ENCODE measurements at places on chromosomes 3 and 15.

- no peak for DNase-seq
These were observed 605.8 kb upstream of the DPPA4 start for GRCh38 chr3:109943181-109943580.

- DNase-seq: no peak
These were observed 55.4 kb downstream of the ZNF148 start for GRCh38 chr3:125319765-125320164.

DNA sequence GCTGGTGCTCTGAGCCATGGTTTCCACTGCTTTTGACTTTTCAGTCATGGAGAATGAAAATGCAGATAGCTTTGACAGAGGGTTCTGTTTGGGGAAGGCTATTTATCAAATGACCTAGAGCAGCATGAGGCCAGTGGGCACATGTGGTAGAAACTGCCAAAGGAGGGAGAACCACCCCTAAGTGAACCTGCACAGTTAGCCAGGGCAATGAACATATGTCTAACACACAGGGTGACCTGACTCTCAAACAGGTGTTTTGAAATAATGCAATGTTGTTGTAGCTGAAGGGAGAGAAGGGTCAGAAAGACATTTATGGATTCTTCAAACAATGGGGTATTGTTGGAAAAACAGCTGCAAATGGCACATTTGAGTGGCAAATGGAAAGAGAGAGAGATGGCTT, 174.4 kb upstream of the FAM3D start:
- DNase-seq: no peak

- no peak for DNase-seq
These were observed 31.0 kb downstream of the PIK3R4 start for GRCh38 chr3:130715616-130716015.

- no peak for DNase-seq
These were observed 56.0 kb downstream of the TPRA1 start for GRCh38 chr3:127534564-127534963.

DNA sequence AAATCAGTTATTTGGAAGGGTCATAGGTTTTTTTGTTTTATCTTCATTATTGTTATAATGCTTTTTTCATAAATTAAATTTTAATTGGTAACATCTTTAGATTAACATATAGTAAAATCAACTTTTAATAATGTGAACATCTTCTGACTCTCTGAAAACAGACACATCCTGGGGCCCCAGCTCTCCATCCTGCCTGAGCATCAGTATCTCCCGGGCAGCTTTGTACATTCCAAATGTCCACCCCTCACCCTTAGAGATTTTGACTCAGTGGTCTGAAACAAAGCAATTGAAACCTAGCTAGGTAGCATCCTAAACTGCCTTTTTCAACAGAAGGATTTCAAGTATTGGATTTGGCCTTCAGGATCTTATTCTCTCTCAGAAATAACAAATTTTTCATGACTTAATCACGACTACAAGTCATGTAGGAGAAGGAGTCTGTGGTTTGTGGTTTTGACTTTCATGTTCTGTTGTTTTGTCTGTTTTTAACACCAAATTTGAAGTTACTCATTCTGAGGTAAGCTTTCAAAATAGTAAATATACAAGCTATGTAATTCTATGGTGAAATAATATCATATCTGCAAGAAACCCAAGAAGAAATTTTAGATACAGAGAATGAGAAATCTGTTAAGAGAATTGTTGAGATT, 147.3 kb upstream of the UBE2E2 start:
- no peak for DNase-seq
